ENCODE measurements at places on chromosomes 7 and 10.

DNA sequence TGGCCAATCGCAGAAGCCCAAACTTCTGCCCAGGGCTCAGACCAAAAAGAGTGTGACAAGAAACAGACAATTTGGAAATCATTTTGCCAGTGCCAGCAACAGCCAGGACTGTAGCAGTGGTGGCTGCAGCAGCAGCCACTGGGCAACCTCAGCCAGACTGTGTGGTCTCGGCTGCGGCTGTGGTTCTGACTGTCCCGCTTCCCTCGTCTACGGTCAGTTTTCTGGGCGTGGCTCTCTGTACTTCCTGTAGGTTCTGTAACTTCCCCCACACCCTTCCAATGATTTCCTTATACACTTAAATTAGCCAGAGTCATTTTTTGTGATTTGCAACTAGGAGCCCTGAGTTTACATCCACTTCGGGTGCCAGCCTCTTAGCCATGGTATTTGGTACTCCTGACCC, 39.9 kb downstream of the CYTH3 start:
- no peak for DNase-seq

- DNase-seq: no peak
Measured at GRCh38 chr10:97020452-97021400, 165.0 kb downstream of the SLIT1 start.

- DNase-seq: no peak
Measured at GRCh38 chr7:100400656-100401055, 27.4 kb downstream of the PILRA start.

GRCh38 chr7:102096012-102096332, 190.7 kb upstream of the SH2B2 start:
- DNase-seq: no peak

- no peak for DNase-seq
Measured at GRCh38 chr7:128446306-128446705, 9.4 kb upstream of the HILPDA start.

All from activated CD8-positive, alpha-beta memory T cell treated with anti-CD3 and anti-CD28 coated beads, Interleukin-2, amount 50 U/mL, for 4 hours (primary cell).